Foreskin fibroblast (primary cell): ENCODE measurements at places on chromosomes 3 and 15.
A peak's percentile ranks its signal among the peaks of the same experiment; 100 is the strongest.

- DNase-seq, result peak; percentile 99
These were observed 72.1 kb downstream of the LRIG1 start for GRCh38 chr3:66428733-66429132.

- no peak for DNase-seq
These were observed 1438.8 kb upstream of the ALCAM start for GRCh38 chr3:103927896-103928295.

DNA sequence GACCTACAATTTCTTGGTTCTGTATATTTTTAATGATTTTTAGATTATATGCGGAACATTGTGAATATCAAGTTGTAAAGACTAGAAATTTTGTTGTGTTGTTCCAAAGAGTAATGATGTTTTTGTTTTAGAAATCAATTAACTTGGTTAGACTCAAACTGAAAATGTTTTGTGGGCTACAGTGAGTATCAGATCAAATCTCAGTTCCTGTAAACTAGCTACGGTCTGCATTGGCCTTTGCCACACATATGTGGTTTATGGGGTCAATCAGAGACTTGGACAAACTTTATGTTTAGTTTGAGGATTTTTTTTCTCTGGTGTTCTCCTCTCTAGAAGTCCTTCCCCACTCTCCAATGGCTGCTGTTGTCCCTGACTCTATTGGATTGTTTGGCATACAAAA is 308.0 kb upstream of the THRB start:
- no peak for DNase-seq

DNA sequence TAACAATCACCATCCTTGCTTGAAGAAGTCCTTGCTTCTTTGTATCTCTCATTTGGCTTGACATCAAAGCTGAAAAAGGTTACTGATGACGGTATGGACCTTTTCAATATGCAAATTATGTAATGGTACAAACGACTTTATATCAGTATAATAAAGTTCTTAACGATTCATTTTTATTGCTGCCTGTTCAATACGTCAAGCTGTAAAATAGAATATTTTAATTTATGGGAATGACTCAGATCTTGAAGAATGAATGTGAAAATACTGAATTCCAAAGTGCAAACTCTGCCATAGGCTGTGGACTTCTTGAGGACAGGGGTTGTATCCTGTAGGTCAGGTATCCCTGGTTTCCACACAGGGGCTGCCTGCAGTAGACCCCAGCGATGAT is 156.2 kb downstream of the PLCL2 start:
- peak; percentile 36 for DNase-seq

DNA sequence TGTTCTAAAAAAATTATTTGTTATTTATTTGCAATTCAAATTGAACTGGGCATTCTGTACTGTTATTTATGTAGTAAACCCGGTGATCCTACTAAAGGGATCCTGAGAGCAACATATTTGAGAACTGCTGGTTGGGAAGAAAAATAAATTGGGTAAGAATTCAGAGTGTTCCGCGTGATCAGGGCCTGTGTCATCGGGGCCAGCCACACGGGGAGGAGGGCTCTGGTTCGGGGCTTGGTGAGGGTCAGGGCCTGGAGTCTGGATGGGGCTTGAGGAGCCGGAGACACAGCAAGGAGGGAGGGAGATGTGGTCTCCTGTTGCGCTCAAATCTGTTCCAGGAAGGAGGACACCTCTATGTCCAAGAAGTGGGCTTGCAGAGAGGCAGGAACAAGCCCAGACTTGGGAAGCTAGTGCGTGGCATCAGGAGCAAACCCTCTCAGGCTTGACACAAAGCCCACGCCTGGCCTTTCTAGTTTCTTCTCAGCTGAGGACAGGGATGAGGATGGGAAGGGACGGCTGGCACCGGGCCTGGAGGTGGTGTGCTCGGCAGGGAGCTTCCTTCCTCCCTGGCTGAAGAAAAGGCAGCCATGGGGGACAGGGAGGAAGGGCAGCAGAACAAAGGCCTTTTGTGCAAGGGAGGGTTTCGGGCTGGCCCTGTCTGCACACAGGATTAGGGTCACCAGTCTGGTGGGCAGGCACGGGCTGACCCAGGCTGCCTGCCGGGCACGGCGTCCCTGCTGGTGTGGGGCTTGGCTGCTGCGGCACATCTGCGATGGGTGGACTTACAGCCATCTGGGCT is 22.9 kb upstream of the FBLN2 start:
- peak; percentile 56 for DNase-seq
